ENCODE measurements at places on chromosomes 6 and 20.

DNA sequence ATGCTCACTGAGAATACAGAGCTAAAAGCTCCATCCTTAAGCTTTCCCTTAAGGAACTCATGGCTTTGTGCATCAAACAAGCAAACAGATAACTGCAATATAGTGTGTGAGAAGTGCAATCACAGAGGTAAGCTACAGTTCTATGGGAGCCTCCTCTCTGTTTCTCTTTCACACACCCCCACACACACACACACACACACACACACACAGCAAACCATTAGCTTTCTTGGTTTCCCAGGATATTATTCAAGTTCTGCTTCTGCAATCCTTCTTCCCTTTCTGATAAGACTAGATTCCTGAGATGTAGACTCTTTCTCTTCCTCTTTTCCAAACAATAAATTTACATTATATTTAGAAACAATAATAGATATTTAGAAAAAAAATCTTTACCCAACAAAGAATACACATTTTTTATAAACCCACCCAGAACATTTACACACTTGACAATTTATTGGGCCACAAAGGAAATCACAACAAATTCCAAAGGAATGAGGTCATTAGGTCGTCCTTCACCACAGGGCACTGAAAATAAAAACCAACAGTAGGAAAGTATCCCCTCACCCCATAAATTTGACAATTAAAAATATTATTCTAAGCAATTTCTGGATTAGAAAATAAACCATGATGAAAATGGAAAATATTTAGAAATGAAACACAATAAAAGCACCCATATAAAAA, 9.3 kb upstream of the GFOD1 start:
- H3K4me1 ChIP-seq, result peaks cover 26% of the 10 kb centered on the region
- no peaks in the 10 kb centered on the region for H3K27me3 ChIP-seq
- no peaks in the 10 kb centered on the region for H3K36me3 ChIP-seq
- DNase-seq, result no peak
- H3K27ac ChIP-seq, result peak overlapping the region; percentile 76
- H3K4me3 ChIP-seq, result no peak overlapping the region

GRCh38 chr6:139577763-139578604, 203.5 kb upstream of the CITED2 start:
- H3K4me3 ChIP-seq, result no peak overlapping the region
- H3K27me3 ChIP-seq, result no peaks in the 10 kb centered on the region
- H3K27ac ChIP-seq, result no peak overlapping the region
- no peaks in the 10 kb centered on the region for H3K36me3 ChIP-seq

GRCh38 chr6:25601800-25602673, 50.0 kb upstream of the SCGN start:
- H3K27ac ChIP-seq, result no peak overlapping the region
- no peak for DNase-seq
- H3K27me3 ChIP-seq, result peaks cover 9% of the 10 kb centered on the region
- no peak overlapping the region for H3K4me3 ChIP-seq

DNA sequence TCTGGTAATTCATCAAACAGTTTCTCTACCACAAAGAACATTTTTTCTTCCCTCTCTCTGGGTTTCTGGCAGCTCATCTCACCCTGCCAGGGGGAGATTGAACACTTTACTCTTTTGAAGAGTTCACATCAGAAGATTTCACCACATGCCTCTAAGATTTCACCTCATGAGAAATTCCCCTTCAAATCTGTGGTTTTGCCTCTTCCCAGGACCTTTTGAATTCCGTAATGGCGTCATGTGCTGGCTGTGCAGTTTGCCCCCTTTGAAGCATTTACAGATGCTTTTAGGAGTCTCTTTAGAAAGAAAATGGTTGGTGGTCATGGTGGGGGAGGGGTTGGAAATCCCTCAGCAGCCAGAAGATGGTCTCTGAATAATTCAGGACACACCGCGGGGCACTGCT, 486.1 kb downstream of the QKI start:
- no peaks in the 10 kb centered on the region for H3K27me3 ChIP-seq
- H3K27ac ChIP-seq, result no peak overlapping the region
- H3K4me1 ChIP-seq, result no peaks in the 10 kb centered on the region
- no peak for DNase-seq
- H3K36me3 ChIP-seq, result no peaks in the 10 kb centered on the region

DNA sequence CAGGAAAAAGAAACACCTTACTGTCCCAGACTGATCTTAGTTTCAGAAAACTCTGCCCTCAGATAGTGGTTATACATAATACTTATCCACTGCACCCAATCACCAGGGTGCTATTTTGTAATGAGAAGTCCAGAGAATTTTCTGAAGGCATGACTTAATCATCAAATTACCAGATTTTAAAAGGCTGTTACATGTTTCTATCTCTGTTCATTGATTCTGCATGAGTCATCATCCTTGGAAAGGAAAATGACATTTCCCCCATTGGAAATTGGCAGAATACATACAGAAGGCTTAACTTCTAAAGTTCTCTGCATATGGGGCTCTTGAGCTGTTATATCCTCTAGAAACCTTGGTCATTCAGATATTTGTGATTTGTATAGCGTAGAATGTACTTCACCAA, 587.9 kb upstream of the FLRT3 start:
- H3K36me3 ChIP-seq, result no peaks in the 10 kb centered on the region
- no peak overlapping the region for H3K27ac ChIP-seq
- H3K27me3 ChIP-seq, result no peaks in the 10 kb centered on the region
- no peak for DNase-seq
- no peak overlapping the region for H3K4me3 ChIP-seq

DNA sequence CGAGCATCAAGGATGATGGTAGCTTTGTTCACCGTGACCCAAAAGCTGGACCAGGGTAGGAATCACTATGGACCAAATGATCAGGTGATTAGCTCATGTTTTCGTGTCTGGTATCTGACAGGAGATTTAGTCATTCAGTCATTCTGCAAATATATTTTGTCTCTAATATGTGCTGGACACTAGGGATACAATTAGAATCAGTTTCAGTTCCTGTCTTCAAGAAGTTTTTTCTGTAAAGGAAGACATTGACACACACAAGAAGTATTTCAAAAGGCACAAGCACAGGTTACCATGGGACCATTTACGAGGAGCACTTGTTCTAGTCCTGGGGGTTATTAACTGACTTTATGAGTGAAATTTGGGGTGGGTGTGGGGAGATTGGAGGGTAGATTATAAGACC, 244.9 kb downstream of the HIVEP2 start:
- no peak overlapping the region for H3K4me3 ChIP-seq
- H3K27ac ChIP-seq, result no peak overlapping the region
- H3K4me1 ChIP-seq, result peaks cover 20% of the 10 kb centered on the region
- H3K36me3 ChIP-seq, result no peaks in the 10 kb centered on the region
- no peak for DNase-seq
- H3K27me3 ChIP-seq, result no peaks in the 10 kb centered on the region

DNA sequence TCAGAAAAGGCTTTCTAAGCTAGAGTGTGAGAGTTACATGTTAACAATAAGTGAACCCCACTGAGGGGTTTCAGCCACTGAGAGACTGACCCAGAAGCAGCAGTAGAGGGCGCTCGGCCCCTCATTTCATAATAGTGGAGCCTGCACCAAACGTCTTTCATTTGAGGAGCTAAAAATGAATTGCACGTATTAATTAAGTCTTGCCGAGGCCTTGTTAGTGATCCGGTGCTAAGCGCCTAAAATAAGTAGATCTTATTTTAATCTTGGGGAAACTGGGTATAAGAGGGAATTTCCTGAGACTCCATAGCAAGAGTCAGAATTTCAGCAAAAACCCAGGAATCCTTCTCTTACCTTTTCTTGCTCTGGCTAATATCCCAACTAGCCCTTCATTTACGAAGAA, 209.7 kb downstream of the FARS2 start:
- no peaks in the 10 kb centered on the region for H3K36me3 ChIP-seq
- H3K4me3 ChIP-seq, result no peak overlapping the region
- peak; percentile 62 for DNase-seq
- H3K27me3 ChIP-seq, result no peaks in the 10 kb centered on the region
- peaks cover 14% of the 10 kb centered on the region for H3K4me1 ChIP-seq
- no peak overlapping the region for H3K27ac ChIP-seq

DNA sequence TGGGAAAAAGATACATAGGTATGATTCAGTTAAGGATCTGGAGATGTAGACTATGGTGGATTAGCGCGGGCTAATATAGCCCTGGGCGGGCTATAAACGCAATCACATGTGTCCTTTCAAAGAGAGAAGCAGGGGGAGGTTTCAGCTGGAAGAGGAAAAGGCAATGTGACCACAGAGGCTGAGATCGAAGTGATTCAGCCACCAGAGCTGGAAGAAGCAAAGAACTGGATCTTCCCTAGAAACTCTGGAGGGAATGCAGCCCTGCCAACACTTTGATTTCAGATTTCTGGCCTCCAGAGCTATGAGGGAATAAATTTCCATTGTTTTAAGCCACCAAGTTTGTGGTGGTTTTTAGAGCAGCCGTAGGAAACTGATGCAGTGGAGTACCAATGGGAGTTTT, 81.5 kb upstream of the NHSL1 start:
- no peak for DNase-seq
- H3K4me3 ChIP-seq, result no peak overlapping the region
- no peak overlapping the region for H3K27ac ChIP-seq

GRCh38 chr6:71402096-71402495, 113.5 kb downstream of the OGFRL1 start:
- no peaks in the 10 kb centered on the region for H3K27me3 ChIP-seq
- peaks cover 27% of the 10 kb centered on the region for H3K36me3 ChIP-seq
- H3K4me1 ChIP-seq, result peaks cover 86% of the 10 kb centered on the region
- no peak for DNase-seq
- H3K4me3 ChIP-seq, result no peak overlapping the region

DNA sequence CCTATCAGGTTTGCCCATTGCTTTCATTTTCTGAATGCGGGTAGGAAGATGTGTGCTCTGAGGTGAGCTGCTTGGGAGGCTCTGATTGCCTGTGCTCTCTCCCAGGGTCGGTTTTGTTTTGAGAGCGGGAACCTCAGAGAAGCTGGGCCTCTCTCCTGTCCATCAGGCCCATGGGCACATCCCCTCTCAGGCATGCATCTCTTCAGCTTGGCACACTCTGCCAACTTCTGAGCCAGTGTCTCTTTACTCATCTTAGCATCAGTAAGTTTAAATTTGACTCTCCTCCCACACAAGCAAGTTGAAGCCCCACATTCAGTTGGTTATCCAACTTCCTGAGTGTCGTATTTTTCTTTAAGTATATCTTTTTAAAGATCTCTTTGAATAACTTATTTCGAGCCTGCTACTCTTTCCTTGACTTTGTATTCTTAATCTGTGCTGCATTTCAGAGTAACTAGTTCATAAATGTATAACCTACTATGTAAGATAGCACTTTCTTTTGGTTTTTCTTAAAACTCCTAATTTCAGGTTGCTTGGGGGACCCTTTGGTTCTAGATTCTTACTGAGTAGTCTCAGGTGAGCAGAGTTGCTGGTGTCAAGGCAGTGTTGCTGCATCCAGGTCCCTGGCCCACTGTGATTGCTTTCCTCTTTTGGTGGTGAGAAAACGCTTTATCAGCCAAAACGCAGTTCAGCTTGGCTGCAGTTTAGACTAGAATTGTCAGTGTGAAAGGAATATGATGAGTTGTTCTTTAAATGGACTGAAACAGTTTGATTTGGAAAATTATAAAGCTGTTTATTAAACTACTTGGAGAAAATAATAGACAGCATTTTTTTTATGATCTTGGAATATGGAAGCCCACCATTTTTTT, 54.8 kb downstream of the SNX9 start:
- H3K4me3 ChIP-seq, result no peak overlapping the region
- H3K36me3 ChIP-seq, result peaks cover 57% of the 10 kb centered on the region
- DNase-seq, result no peak
- no peak overlapping the region for H3K27ac ChIP-seq
- no peaks in the 10 kb centered on the region for H3K27me3 ChIP-seq

DNA sequence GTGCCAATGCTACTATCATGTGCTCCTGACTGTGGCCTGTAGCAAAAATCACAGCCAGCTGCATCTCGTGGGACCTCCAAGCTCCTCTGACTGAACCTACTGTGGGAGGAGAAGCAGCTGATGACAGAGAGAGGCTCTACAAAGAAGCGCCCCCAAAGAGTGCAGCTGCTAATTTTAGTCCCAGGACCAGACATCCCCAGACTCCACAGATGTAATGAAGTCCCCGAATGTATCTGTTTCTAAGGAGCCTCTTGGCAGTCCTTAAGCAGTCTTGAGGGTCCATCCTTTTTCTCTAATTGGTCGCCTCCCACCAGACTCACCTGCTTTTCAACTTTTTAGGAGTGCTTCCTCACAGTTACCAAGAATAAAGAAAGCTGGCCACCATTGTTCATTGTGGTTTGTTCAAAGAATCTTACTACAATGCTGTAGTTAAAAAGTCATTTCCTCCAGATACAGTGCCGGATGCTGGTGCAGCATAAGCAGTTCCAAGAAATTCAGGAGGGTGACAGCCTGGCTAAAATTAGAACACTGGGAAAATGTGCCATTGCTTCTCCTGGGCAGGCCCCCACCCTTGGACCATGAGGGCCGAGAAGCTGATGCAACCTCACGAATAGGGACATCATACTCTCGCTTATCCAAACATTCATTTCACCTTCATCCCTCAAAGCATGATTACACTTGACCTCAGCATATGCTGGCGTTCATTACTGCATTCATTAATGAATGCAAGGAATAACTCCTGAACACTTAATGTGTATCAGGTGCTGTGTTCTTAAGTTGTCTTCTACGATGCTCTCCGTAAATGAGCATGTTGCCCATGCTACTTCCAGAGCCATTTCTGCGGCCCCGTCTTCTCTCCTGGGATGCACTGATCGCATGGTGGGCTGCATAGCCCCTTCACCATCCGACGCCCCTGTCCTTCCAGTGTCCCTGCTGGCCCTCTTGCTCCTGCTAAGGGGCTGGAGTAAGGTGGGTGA, 66.4 kb downstream of the LY86 start:
- H3K4me3 ChIP-seq, result no peak overlapping the region
- no peaks in the 10 kb centered on the region for H3K27me3 ChIP-seq
- H3K27ac ChIP-seq, result peak overlapping the region; percentile 85
- DNase-seq, result peak; percentile 40

- no peak overlapping the region for H3K4me3 ChIP-seq
- DNase-seq, result no peak
- no peak overlapping the region for H3K27ac ChIP-seq
- no peaks in the 10 kb centered on the region for H3K27me3 ChIP-seq
- no peaks in the 10 kb centered on the region for H3K36me3 ChIP-seq
- peaks cover 12% of the 10 kb centered on the region for H3K4me1 ChIP-seq
These were observed 460.4 kb upstream of the MARCKS start for GRCh38 chr6:113396730-113397129.

DNA sequence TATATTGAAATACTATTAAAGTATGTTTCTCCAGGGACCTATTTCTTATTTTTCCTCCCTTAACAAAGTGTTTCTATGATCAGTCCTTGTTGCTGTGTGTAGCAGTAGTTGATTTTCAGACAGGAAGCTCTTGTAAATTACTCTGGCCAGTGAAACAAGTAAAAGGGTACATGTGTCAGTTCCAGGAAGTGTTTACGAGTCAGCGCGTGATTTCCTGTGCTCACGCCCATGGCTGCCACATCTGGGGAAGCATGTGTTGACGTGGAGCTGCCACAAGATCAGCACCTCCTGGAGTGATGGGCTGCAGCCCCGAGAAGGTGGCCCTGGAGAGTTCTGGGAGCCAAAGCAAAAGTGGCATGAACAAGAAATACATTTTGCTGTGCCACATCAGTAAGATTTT, 38.6 kb upstream of the GGTLC1 start:
- peaks cover 17% of the 10 kb centered on the region for H3K4me1 ChIP-seq
- DNase-seq, result peak; percentile 54
- H3K27ac ChIP-seq, result peak overlapping the region; percentile 67
- H3K36me3 ChIP-seq, result no peaks in the 10 kb centered on the region
- H3K27me3 ChIP-seq, result no peaks in the 10 kb centered on the region
- no peak overlapping the region for H3K4me3 ChIP-seq

All from left ventricle myocardium inferior (tissue), 1 donor.